ENCODE measurements at places on chromosomes 5 and 9.

GRCh38 chr5:98258939-98259338 is 514.5 kb upstream of the RGMB start:
- H3K4me1 ChIP-seq, result no peaks in the 10 kb centered on the region
- H3K27me3 ChIP-seq, result no peaks in the 10 kb centered on the region
- DNase-seq, result no peak

GRCh38 chr5:17289681-17290539 is 72.5 kb downstream of the BASP1 start:
- H3K27me3 ChIP-seq, result no peaks in the 10 kb centered on the region
- no peak overlapping the region for H3K27ac ChIP-seq
- H3K36me3 ChIP-seq, result no peaks in the 10 kb centered on the region
- H3K4me3 ChIP-seq, result no peak overlapping the region
- peaks cover 8% of the 10 kb centered on the region for H3K4me1 ChIP-seq

GRCh38 chr5:93601802-93602155 is 18.8 kb downstream of the NR2F1 start:
- peaks cover 5% of the 10 kb centered on the region for H3K27me3 ChIP-seq
- peaks cover 50% of the 10 kb centered on the region for H3K4me1 ChIP-seq

- H3K36me3 ChIP-seq, result peaks cover 1% of the 10 kb centered on the region
- H3K4me3 ChIP-seq, result no peak overlapping the region
- H3K27ac ChIP-seq, result no peak overlapping the region
- no peaks in the 10 kb centered on the region for H3K4me1 ChIP-seq
Measured at GRCh38 chr5:158917731-158918130, 182.0 kb downstream of the EBF1 start.

- no peak overlapping the region for H3K4me3 ChIP-seq
- H3K27ac ChIP-seq, result no peak overlapping the region
- H3K4me1 ChIP-seq, result no peaks in the 10 kb centered on the region
- no peak for DNase-seq
- no peaks in the 10 kb centered on the region for H3K36me3 ChIP-seq
- H3K27me3 ChIP-seq, result no peaks in the 10 kb centered on the region
Measured at GRCh38 chr5:40112875-40113274, 566.8 kb upstream of the PTGER4 start.

DNA sequence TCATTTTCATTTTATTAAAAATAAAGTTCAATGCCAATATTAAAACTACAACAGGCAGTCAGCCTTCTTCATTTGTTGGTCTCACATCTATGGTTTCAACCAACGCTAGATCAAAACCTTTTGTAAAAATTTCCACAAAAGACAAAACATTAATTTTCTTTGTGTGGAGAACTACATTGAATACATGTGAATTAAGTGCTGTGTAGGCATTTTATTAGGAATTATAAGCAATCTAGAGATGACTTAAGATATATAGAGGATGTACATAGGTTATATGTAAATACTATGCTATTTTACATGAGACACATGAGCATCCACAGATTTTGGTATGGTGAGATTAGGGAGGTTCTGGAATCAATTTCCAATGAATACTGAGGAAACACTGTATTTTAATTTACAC is 94.2 kb downstream of the CYLC2 start:
- no peak for DNase-seq
- H3K4me3 ChIP-seq, result no peak overlapping the region
- no peaks in the 10 kb centered on the region for H3K36me3 ChIP-seq
- H3K4me1 ChIP-seq, result no peaks in the 10 kb centered on the region
- H3K27ac ChIP-seq, result no peak overlapping the region

- DNase-seq, result peak; percentile 55
- H3K4me3 ChIP-seq, result no peak overlapping the region
- H3K36me3 ChIP-seq, result no peaks in the 10 kb centered on the region
- H3K4me1 ChIP-seq, result peaks cover 8% of the 10 kb centered on the region
- H3K27ac ChIP-seq, result no peak overlapping the region
- no peaks in the 10 kb centered on the region for H3K27me3 ChIP-seq
Measured at GRCh38 chr5:68141494-68141893, 74.1 kb upstream of the PIK3R1 start.

GRCh38 chr9:137298401-137299202 is 3.5 kb downstream of the NRARP start:
- peaks cover 47% of the 10 kb centered on the region for H3K4me1 ChIP-seq
- no peaks in the 10 kb centered on the region for H3K36me3 ChIP-seq
- DNase-seq, result no peak
- no peak overlapping the region for H3K4me3 ChIP-seq

DNA sequence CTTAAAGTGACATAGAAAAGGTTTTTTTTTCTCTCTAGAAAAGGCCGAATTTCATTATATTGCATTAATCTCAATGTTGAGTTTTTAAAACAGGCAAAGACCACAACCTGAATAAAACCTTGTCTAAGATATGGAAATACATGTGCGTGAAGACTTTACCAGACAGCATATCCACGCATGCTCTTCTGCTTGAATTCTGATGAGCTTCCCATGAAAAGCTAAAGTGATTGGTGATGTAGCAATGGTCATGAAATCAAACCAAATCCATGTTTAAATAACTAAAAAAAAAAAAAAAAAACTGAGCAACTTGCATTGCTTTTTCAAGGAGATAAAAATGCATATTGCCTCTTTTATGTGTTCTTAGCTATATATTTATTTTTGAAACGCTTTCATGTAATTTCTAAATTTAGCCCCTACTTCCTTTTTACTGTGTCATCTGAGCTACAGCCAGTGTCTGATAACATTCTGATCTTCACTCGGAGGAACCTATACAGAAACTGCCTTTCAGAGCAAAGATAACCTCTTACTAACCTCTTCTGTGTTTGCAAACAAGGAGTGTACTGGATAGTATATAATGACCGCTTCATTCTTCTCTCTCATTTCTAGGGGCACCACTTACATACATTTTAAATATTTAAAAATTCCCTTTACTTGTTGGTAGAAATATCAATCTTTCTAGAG is 179.1 kb upstream of the GNA14 start:
- peak; percentile 17 for DNase-seq
- H3K4me1 ChIP-seq, result no peaks in the 10 kb centered on the region
- no peaks in the 10 kb centered on the region for H3K36me3 ChIP-seq
- H3K27me3 ChIP-seq, result no peaks in the 10 kb centered on the region
- H3K27ac ChIP-seq, result no peak overlapping the region

DNA sequence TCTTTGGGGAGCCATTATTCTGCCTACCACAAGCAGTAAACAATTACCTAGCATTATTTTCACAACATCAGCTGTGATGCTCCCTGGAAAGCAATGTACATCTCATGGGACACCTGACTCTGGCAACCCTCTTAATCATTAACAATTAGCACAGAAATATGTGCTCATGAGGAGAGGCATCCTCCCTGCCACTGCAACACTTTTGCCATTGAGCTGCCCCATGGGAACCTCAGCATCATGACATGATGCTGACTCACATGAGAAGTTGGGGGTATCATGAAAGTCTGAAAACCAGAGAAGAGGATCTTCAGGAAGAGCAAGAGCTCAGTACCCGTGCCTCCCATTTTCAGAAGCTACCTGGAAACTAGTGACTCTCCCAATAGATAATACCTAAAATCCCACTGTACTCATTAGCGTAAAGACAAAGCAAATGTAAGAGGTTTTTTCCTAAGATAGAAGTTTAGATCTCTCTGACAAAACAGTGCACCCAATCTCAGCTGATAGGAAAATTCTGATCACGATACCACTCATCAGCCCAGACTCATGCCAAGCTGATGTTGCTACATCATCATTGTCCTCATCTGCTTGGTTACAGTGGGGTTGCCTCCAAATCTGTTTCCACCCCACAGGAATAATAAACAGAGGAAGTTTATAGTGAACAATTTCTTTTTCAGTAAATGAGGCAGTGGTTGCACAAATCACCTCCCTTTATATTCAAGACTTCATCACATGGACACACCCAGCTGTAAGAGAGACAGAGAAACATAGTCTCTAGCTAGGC is 244.5 kb downstream of the NR2F1-AS1 start:
- no peaks in the 10 kb centered on the region for H3K27me3 ChIP-seq
- H3K4me1 ChIP-seq, result no peaks in the 10 kb centered on the region
- H3K27ac ChIP-seq, result no peak overlapping the region
- no peak overlapping the region for H3K4me3 ChIP-seq

Data from B cell (primary cell).